Stimulated activated CD8-positive, alpha-beta memory T cell treated with anti-CD3 and anti-CD28 coated beads, Interleukin-2, amount 100 ng/mL, for 1 hour (primary cell): ENCODE measurements at places on chromosomes 6 and 20.

DNA sequence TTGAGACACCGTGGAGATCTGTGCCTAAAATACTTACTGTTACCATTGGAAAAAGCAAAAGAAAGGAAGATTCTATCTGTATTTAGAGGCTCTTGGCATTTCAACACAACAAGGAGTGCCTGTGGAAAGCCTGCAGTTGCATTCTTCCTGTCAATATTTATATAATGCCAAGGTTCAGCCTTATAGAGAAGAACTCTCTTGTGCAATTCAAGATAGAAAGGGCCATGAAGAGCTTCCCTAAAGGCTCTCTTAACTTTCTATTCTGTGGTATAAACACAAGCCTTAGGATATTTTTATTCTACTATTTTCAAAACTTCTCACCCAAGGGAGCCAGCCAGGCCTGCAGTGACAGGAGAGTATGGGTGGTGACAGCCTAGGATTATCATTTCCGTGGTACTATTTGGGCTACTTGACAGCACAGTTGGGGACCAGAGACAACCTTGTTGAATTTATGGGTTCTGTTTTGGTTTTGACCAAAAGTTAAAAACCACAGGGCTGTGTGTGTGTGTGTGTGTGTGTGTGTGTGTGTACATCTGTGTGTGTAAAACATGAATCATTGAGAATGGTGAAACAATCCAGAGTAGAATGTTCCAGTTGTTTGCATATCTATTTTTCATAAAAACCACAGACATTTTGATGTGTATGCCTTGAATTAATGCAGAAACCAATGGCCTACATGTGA is 700.9 kb upstream of the SLC35B3 start:
- DNase-seq, result no peak

- no peak for DNase-seq
Observed at GRCh38 chr6:161169696-161170095, 104.2 kb downstream of the AGPAT4 start.

DNA sequence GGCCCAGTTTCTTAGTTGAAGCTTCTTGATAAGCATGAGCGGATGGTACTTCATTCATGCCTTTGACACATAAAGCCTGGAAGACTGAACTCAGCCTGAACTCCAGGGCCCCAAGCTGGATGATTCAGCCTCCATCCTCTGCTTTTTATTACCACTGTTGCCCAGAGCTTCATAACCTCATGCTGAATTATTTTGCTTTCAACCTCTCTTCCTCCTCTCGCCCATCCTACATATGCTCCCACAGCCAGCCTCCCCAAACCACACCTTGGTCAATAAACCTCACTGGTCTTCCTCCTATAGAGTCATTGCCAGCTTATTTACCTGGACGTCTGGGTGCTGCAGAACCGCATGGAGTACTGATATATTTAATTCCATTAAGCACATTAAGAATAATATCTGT is 59.4 kb downstream of the SLC35B3 start:
- DNase-seq, result no peak

DNA sequence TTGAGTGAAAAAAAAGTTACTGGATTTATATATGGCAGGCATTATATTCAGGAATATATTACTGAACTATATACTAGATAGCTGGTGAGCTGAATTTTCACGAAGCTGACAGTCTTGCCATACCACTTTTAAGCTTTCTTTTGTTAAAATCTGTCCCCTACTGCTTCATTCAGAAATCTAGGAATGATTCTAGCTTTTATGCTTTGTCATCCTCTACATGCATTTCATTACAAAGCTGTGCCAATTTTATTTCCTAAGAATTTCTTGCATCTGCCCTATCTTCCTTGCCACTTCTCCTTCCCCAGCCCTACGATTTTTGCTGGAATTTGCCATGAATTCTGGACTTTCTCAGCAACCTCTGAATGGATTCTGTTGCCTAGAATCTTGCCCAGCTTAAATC is 158.5 kb upstream of the ADGRB3 start:
- no peak for DNase-seq

- peak; percentile 66 for DNase-seq
Observed at GRCh38 chr20:64057628-64058498, 5.1 kb upstream of the TCEA2 start.
